ENCODE measurements at places on chromosomes 3 and 15.

- no peak for DNase-seq
Measured at GRCh38 chr3:193991666-193992424, 144.1 kb upstream of the HES1 start.

GRCh38 chr3:59392116-59392515 lies 342.3 kb upstream of the CFAP20DC start:
- no peak for DNase-seq

DNA sequence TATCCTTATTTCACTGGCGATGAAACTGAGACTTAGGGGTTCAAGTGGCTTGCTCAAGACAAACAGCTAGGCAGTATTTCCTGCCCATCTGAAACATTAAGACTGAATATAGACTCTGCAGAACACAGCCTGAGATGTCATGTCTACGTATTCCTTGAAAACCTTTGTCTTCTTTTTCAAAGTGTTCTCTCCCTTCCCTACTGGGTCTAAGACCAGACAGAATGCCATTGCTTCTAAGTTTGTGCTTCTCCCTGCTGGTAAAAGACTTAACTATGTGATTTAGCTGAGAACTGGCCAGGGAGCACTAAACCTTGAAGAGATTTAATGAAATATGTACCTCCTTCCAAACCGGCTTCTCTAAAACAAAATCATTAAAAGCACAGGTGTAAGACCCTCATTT lies 9.9 kb downstream of the BCL6 start:
- DNase-seq: no peak

DNA sequence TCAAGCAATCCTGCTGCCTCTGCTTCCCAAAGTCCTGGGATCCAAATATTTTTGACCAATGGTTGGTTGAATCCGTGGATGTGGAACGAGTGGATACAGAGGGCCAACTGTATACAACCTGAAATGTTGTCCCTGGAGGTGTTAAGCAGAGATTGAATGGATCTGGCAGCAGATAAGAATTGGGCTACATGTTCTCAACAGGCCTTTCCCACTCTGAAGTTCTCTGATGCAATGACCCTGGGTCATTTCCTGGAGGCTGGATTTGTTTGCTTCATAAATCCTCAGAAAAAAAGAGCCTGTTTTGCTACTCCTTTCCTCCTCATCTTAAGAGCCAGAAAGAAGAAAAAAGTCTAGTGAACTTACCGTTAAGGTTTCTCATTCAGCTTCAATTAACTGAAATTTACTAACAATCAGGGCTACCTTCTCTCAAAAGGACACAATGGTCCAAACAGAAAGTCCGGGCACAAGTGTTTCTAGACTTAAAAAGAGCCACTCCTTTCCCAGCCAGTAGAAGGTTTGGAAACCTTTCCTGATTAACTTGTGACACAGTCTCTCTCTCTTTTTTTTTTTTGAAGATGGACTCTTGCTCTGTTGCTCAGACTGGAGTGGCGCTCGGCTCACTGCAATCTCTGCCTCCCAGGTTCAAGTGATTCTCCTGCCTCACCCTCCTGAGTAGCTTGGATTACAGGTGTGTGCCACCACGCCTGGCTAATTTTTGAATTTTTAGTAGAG lies 6.5 kb downstream of the ARHGEF3 start:
- peak; percentile 9 for DNase-seq

GRCh38 chr15:77731945-77732344 lies 99.2 kb upstream of the LINGO1 start:
- DNase-seq: no peak

GRCh38 chr3:79368403-79368802 lies 399.4 kb downstream of the ROBO1 start:
- no peak for DNase-seq

DNA sequence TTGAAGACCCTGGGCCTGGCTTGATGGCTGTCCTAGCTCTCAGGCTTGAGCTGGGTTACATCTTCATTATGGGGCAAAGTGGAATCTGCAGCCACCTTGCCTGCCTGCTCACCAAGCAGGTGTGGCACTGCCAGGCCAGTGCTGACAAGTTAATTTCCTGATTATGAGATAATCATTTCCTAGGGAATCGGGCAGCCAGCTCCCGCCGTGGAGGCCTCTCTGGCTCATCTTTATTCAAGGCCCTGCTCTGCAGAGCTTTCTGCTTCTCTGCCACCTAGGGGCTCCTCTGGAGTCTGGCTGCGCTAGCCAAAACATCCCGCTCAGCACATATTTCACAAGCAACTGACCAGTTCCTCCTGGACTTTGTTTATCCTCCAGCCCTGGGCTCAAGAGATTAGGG lies 9.9 kb downstream of the LOXL1 start:
- no peak for DNase-seq

- no peak for DNase-seq
Measured at GRCh38 chr15:44763187-44763586, 26.9 kb downstream of the TRIM69 start.

DNA sequence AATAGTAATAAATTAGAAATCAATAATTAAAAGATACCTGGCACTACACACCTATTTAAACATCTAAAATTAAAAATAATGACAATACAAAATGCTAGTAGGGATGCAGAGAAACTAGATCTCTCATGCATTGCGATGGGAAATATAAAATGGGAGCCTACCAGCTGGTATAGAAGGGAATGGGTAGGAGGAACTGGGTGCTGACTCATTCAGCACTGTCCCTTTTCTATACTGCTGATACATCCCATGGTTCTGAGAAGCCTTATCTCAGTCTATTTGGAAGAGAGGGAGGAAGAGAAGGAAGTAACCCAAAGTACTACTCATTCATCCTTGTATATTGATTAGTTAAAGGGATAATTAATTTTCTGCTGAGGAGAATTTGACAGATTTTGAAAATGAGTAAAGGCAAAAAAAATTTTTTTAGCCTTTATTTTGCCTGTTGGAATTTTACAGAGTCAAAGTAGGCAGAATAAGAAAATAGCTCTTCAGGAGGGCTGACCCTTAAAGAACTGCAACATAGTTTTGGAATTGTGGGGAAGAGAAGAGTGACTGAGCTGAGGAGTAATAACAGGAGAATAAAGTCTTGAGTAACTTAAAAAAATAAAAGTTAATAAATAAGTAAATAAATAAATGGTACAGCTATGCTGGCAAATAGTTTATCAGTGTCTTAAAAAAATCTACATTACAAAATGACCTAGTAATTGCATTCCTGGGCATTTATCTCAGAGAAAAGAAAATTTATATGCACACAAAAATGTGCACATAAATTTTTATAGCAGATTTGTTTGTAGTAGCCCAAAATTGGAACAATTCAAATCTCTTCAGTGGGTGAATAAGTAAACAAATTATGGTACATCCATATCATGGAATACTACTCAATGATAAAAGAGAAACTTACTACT lies 15.3 kb upstream of the BHLHE40 start:
- no peak for DNase-seq

DNA sequence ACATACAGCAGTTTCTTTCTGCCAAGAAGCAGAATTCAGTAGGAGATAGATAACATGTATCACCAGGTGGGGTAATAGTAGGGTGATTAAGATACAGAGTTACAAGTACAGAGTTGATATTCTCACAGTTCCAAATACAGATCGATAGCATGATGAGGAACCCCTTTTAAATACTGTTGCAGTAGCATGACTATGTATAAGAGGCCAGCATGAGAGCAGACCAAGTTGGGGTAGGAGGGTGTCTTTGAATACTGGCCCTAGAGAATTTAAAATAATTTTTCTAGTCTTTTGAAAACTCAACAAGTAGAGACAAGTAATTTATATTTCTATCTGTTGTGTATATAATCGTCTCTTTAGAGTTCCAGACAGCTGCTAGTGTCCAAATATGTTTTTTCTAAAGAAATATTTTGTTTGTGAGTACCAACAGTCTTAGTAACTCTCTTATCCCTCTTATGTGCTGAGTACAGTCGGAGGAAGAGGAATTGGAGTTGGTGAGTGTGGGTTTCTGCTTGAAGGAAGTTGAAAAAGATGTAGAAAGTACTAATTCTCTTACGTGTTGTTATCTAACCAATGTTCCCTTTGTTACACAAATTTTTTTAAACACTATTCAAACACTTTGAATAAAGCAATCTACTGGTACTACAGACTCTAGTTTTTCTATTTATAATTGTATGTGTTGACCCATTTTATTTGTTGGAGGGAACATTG lies 30.2 kb downstream of the LYSMD4 start:
- no peak for DNase-seq

DNA sequence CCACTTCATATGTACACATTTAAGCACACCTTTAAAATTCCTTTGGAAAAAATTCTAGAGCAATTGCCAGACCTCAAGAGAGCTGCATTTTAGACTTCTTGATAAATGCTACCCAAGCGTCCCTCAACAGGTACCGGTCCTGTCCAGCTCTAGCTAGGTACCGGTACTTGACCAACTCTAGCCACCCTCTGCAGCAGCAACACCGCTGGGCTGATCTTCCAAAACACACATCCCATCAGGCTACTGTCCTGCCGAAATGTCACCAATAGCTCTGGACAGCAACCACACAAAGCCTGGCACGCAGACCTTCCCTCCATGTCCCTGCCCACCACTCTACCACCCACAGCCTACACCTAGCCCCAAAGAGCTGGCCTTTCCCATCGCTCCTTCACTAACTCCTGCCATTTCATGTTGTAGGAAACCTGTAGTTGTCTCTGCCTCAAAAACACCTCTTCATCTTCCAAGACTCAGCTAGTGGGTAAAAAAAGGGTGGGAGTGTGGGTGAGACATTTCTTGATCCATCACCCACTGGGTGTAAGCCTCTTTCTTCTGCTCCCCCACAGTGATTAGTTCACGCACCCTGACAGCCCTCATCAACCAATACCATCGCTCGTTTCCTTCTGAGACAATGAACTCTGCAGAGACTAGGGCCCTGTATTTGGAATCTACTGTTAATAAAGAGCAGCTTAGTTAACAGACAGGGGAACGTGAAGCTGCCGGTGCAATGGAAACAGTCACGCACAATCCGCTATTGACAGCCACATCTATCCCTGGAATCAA lies 6.8 kb downstream of the CHSY1 start:
- no peak for DNase-seq

DNA sequence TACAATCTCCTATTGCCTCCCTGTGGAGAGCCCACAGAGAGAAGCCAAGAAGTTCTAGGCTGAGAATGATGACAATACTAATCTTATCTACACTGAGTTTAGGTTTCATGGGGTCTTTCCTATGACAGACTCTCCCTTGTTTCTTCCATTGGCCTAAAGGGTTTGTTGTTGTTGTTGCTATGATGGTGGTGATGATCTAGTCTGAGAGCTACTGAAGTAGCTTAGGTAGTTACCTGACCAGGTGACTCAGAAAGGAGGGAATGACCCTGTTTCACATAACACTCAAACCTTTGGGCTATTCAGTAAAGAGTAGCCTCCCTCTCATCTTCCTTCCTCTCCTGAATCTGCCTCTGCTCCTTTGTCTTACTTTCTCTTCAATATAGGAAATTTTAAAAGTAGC lies 170.2 kb downstream of the GMNC start:
- no peak for DNase-seq

GRCh38 chr3:153892126-153892525 lies 229.1 kb upstream of the ARHGEF26 start:
- no peak for DNase-seq

- DNase-seq: no peak
Measured at GRCh38 chr15:100090411-100090810, 251.4 kb downstream of the ADAMTS17 start.

GRCh38 chr3:179236669-179237301 lies 14.1 kb downstream of the KCNMB3 start:
- DNase-seq: no peak

DNA sequence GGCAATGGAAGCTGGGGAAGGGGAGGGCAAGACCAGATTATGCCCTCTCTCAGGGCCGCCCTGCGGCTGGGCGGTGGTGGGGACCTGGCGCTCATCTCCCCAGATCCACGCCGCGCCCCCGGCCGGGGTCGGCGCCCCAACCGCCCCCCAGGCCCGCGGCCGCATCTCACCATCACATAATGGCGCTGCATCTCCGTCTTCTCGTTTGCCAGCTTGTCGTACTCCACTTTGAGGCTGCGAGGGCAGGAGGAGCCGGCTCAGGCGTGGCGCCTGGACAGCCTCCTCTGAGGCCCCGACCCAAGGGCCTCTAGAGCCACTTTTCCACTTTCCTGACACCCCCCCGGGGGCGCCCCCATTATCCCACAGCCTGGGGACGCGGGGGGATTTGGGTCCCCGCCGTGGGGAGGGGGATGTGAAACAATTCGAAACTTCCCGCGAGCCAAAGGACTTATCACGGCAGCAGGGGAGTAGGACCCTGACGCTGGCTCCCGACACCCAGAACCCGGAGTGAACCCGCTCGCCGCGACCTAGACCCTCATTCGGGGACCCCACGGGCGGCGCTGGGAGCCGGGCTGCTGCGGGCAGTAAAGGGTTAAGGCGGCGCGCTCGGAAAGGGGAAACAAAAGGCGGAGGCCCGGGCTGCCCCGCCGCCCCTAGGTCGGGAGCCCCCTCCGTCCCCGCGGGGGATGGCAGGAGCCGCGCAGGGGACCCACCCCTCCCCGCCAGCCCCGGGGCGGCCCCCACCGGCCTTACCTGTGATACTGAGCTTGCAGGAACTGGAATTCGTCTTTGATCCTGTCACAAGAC lies 2.1 kb downstream of the TLE3 start:
- peak; percentile 40 for DNase-seq

GRCh38 chr3:49653621-49654020 lies 20.5 kb upstream of the APEH start:
- no peak for DNase-seq

- no peak for DNase-seq
Measured at GRCh38 chr3:52518723-52519444, 14.8 kb downstream of the NT5DC2 start.

DNA sequence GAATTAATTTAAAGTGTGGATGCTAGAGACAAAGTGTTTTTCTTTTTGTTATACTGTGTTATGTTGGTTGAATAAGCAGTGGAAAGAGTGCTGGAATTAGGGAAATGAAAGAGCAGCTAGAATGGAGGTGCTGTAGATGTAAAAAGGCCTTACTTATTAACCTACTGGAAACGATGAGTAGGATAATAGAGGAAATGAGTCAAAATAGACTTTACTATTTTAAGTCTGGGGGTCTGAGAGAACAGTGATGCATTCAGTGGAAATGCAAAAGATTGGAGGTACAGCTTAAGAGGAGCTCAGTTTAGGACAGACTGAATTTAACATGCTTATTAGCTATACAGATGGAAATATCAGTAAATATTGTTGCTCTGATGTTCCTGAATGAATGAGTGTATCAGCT lies 674.0 kb downstream of the OTOL1 start:
- DNase-seq: no peak

DNA sequence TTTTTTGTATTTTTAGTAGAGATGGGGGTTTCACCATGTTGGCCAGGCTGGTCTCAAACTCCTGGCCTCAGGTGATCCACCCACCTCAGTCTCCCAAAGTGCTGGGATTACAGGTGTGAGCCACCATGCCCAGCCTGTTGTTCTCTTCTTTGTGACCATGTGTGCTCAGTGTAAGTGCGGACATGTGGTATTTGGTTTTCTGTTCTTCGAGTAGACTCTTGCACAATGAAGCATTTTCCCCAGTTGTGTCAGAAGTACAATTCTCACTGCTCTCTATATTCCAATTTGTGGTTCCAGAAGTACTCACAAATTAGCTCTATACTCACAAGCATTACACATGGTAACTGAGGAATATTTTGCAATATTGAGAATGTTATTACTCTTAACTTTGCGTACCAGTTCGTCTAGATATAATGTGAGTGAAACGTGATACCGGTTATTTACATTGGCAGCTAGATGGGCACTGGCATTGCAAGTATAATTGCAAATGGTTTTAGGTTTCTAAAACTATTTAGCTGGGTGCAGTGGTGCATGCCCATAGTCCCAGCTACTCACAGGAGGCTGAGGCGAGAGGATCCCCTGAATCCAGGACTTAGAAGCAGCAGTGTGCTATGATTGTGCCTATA lies 34.2 kb upstream of the MTMR14 start:
- no peak for DNase-seq

- DNase-seq: no peak
Measured at GRCh38 chr3:104673981-104674380, 692.7 kb upstream of the ALCAM start.

All from activated T-cell treated with anti-CD3 and anti-CD28 coated beads, Interleukin-2, amount 50 U/mL, for 48 hours (primary cell).